ENCODE measurements at places on chromosomes 11 and 22.

GRCh38 chr11:44285756-44286155 lies 24.2 kb downstream of the ALX4 start:
- no peak for DNase-seq

DNA sequence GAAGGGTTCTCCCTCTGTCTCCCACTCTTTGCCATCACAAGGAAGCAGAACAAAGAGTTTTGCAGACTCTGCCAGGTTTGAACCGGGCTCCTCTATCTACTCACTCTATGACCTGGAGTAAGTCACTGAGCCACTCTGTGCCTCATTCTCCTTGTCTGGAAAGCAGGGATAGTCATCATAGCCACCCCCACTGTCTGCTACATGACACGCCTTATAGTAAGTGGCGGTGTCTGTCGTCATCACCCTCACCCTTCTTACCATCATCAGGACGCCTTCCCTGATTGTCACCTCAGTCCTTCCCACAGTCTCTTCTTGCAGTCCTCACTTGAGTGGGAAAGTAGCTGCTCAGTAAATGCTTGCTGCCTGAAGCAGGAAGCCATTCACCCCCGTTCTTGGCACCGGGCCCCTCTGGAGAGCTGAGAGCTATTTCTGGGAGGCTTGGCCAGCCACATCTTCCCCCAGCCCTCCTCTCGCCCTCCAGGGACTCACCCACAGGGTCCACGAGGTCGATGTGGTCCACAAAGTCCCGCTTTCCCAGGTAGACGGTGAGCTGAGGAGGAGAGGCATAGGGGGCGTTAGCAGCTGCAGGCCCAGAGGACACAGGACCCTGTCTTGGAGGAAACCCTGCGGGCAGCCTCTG lies 46.4 kb downstream of the TPBGL start:
- DNase-seq = no peak

GRCh38 chr11:121807051-121807450 lies 309.0 kb downstream of the BLID start:
- no peak for DNase-seq

- no peak for DNase-seq
These were observed 53.9 kb upstream of the PHOX2A start for GRCh38 chr11:72297828-72298227.

DNA sequence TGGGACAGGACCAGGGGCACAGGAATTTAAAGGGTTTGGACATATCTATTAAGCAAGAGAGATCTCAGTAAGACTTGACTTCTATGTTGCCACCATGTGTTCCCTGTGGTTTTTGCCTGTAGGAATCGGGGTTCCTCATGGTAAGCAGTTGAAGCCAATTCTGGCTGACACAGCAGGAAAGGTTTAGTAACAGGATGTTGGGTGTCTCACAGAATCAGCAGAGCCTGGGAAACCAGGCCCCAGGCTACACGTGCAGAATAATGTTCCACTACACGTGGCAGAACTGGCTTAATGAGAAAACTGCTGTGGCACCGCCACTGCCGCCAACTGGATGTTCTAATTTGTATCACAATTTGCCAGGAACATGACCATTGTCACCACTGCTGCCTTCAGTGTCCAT lies 264.6 kb upstream of the PLET1 start:
- DNase-seq = no peak

DNA sequence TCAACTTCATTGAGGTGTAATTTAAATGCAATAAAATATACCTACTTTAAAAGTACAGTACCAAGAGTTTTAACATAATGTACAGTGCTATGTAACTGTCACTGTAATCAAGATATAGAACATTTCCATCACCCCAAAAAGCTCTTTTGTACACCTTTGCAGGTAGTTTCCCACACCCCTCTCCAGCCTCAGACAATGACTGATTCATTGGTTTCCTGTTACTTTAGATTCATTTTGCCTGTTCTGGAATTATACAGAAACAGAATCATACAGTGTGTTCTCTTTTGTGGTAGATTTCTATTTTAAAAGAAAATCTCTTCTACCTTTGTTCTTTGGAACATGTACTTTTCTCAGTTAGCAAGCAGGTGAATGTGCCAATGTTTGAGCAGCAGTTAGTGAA lies 38.2 kb downstream of the SHISA8 start:
- DNase-seq = no peak

DNA sequence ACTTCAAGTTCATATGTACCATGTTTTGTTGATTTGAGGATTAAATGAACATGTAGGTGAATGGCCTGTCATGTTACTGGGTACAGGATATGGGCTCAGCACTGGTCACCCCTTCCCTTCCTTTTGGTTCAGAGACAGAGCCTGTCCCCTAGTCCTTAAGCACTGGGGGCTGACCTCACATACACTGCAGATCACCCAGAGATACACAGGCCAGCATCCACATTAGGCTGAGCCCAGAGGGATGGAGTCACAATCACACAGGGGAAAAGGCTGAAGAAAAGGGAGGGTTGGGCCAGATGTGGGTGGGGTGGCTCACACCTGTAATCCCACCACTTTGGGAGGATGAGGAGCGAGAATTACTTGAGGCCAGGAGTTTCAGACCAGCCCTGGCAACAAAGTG lies 62.3 kb downstream of the IGLL5 start:
- DNase-seq = no peak

Measured in gastrocnemius medialis (tissue), 4 donors.